Activated naive CD4-positive, alpha-beta T cell treated with anti-CD3 and anti-CD28 coated beads, Interleukin-2, amount 50 U/mL, for 16 hours (primary cell): ENCODE measurements at places on chromosomes 3 and 15.

DNA sequence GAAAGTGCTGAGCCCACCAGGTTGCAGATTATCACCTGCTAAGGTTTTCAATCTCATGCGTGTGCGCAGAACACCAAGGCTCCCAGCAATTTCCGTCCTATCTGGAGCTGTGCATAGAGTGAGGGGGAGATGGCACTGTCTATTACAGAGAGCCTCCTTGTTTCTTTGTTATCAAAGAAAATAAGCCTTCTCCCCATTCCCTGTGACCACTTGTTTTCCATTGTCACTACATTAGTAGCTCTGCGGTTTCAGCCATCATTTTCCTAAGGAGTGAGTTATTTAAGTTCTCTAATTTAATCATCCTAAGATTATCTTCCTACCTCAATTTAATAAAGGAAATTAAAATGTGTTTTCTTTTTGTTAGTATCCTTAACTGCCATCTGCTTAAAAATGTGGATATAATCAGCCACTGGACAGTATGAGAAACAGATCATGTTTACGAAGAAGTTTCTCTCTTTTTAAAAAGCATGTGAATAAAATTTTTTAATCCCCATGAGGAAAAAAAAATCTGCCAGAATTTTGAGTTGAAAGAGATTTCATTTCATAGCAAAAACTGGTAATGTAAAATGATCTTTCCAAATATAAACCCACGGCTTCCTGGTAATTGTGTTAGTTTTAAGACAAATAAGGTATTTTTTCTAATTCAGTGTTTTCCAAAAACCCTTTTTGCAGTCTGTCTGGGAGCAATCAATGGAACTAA is 172.3 kb upstream of the UBE2E1 start:
- no peak for DNase-seq

DNA sequence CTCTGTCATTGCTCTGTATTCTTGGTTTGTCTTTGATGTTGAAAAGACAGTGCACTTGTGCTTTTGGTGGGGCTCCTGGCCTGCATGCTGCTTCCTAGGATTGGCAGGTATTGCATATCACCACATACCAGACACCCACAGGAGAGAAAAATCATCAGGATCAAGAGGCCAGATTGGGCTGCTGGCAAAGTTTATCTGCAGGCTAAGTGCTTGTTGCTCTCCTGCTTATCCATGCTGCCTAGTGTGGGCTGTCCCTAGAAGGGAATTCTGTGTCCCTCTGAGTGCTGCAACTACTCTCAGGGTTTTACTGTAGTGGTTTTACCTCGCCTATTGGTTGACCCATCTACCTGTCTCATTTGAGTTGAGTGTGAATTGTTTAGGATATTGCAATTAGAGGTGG is 833 bp upstream of the SLC22A13 start:
- DNase-seq: no peak

GRCh38 chr3:69803681-69804270 is 64.5 kb downstream of the MITF start:
- no peak for DNase-seq

DNA sequence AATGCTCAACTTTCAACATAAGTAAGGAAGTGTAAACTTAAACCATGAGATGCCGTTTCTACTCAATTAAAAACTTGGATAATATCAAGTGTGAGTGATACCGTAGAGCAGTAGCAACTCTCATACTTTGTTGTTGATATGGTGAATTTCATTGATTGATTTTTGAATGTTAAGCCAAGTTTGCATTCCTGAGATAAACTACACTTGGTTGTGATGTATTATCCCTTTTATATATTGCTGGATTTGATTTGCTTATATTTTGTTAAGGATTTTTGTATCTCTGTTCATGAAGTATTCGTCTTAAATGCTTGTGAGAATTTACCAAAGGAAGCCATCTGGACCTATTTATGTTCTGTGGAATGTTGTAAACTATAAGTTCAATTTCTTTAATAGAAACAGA is 21.7 kb downstream of the SLMAP start:
- no peak for DNase-seq

- DNase-seq: no peak
Observed at GRCh38 chr3:13411186-13411860, 8.8 kb downstream of the NUP210 start.

- no peak for DNase-seq
Observed at GRCh38 chr15:52076889-52077781, 35.4 kb downstream of the BCL2L10 start.

GRCh38 chr15:52788099-52788986 is 1.8 kb downstream of the ONECUT1 start:
- no peak for DNase-seq

- DNase-seq: no peak
Observed at GRCh38 chr3:36364260-36364659, 16.0 kb upstream of the STAC start.

DNA sequence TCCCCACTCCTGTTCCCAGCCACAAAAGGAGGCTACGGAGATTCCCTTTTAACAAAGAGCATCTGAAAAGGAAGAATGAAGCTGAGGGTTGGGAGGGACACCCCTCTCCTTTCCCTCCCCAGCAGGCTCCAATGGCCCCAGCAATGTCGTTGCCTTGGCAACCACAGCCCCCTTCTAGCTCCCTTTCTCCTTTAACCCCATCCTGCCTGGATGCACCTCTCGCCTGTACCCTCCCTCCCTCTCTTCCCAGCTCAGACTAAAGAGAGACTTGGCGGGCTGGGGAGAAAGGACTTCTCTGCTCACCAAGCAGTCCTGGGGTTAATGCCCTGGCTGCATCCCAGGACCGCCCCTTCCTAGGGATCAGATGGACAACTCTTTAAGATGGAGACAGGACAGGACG is 7.1 kb upstream of the RPL29 start:
- no peak for DNase-seq
